Occipital lobe (tissue), 3 donors: ENCODE measurements at places on chromosomes 1 and 21. TPM values are rescaled to one million over a fixed set of nuclear protein-coding genes. Genes with fewer than 3 reads are reported as not detected.

NLRP3 gene
- 1.4 TPM for total RNA-seq

LAMTOR2 gene
- 30.7 TPM for total RNA-seq

ELF3 gene
- total RNA-seq = 0.31 TPM

FAM89A gene
- total RNA-seq = 6.7 TPM

SMCP gene
- not detected for total RNA-seq

LEFTY1 gene
- total RNA-seq = 0.47 TPM

LCE3D gene
- total RNA-seq = not detected

PCBP3 gene
- 5.5 TPM for total RNA-seq

KIF2C gene
- total RNA-seq = 2.5 TPM

C8B gene
- not detected for total RNA-seq

CCDC181 gene
- 6.4 TPM for total RNA-seq

HFM1 gene
- 56.5 TPM for total RNA-seq
